ENCODE measurements at places on chromosomes 1 and 21.

GRCh38 chr1:220717800-220718640 is 27.9 kb downstream of the C1orf115 start:
- DNase-seq = no peak

GRCh38 chr1:164709541-164710278 is 150.7 kb downstream of the PBX1 start:
- no peak for DNase-seq

DNA sequence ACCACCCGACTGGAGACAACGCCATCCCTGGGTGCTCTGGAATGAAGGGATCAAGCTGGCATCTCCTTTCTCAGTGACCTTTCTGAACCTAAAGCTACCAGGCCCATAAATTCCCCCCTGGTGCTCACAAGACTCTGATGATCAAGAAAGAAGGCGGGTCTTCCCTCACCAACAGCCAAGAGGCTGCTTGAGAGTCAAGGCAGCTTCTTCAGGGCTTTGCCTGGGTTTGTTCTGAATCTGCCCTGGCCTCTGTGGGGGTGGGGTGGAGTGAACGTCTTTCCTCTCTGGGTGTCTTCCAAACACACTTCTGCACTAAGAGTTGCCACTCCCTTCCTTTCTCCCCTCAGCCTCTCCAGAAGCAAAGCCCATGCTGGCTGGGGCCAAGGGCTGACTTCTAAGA is 36.1 kb downstream of the CD247 start:
- DNase-seq = no peak

- no peak for DNase-seq
These were observed 57.2 kb downstream of the AGPAT3 start for GRCh38 chr21:43921979-43922945.

- DNase-seq = no peak
These were observed 68.1 kb upstream of the ARHGEF16 start for GRCh38 chr1:3386205-3387002.

- no peak for DNase-seq
These were observed 124.0 kb upstream of the CSF3R start for GRCh38 chr1:36606641-36607262.

GRCh38 chr21:16535102-16535422 is 805.3 kb downstream of the USP25 start:
- DNase-seq = no peak

DNA sequence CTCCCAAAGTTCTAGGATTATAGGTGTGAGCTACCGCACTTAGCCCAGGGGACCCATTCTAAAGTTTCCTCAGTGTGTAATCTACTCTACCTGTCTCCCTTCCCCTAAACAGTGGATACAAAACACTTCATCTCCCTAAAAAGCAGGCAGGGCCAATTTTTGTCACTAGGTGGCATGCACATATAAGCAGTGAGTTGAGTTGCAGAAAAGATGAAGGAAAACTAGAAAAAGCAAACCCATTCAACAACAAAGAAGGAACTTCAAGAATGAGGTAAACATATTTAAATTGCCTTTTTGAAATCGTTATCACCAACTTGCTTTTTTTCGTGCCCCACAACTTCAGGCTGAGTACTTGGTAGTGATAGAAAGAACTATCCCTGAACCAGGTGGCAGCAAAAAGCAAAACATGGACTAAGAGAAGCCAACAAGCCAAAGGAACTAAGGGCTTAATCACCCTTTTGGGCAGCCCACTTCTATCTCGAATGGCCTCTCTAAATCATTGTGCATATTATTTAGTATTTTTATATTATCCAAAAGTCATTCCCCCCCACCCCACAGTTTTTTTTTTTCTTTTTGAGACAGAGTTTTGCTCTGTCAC is 19.7 kb upstream of the ALDH9A1 start:
- no peak for DNase-seq

- no peak for DNase-seq
These were observed 566.9 kb upstream of the ZP4 start for GRCh38 chr1:238457610-238458009.

- DNase-seq = no peak
These were observed 7.0 kb downstream of the IL12RB2 start for GRCh38 chr1:67314696-67315095.

GRCh38 chr1:62884156-62884740 is 100.3 kb downstream of the ATG4C start:
- DNase-seq = no peak

- no peak for DNase-seq
These were observed 33.9 kb downstream of the APP start for GRCh38 chr21:26136671-26137070.

- no peak for DNase-seq
These were observed 7.0 kb downstream of the CAPZB start for GRCh38 chr1:19478322-19478721.

GRCh38 chr1:243944429-243945160 is 94.6 kb upstream of the AKT3 start:
- no peak for DNase-seq

DNA sequence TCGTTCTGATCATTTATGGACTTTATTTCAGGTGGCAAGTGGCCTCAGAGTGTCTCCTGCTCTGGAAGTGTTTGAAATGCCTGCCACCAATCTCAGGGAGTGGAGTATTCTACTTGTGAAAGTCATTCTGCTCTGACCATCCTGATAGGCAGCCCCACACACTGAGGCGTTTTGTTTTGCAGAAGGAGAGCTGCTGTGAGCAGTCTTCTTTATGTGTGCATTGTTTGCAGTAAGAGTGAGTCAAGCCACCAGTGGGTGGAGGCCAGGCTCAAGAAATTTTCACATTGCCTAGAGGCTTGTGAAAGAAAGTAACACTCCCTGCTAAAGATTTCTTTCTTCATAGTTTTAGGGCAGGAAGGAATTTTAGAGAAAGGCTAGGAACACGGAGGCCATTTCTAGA is 204.4 kb downstream of the SLC35F3 start:
- no peak for DNase-seq

DNA sequence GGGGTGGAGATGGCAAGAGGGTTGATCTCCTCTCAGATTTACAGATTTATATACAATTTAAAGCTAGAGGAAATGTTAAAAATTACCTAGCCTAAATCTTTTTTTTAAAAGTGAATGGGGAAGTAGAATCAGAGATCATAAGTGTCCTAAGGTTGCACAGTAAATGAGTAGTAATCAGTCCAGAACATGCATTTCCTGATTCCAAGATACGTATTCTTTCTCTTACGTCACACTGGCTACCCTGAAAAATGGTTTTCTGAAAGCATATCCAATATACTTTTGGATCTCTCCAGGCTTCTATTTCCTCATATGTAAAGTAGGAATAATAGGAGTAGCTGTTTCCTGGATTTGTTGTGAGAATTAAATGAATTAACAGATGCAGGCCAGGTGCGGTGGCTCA is 11.7 kb downstream of the GADD45A start:
- DNase-seq = no peak

GRCh38 chr1:48841461-48841860 is 64.8 kb upstream of the BEND5 start:
- no peak for DNase-seq

DNA sequence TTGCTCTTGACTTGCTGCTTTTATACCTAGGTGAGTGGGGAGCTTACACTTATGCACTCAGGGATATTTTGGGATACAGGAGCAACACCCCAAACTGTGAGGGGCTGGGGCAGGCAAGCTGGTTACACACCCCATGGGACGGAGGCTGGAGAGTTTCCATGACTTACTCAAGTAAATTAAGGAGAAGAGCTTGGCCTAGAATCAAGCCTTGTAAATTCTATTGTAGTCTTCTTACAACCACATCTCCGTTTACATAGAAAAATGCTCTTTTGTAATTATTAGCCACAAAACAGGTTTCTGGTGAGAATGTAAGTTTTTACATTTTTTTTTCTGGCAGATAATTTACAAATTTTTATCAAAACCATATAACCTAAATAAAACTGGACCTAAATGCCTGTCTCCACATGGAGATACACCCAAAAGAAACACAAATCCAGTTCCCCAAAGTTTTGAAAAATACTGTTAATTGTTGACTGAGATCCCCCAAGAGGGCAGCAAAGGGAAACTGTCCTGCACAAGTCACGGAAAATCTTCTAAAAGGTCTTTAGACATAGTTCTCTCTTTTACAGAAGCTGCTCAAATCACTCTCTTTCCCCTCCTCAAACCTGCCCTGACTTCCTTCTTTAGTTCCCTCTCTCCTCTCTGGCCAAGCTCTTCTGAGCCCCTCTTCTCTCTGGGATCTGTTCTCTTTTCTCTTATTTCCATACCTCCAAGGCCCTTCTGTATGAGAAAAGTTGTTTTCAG is 134.0 kb downstream of the HIVEP3 start:
- no peak for DNase-seq

DNA sequence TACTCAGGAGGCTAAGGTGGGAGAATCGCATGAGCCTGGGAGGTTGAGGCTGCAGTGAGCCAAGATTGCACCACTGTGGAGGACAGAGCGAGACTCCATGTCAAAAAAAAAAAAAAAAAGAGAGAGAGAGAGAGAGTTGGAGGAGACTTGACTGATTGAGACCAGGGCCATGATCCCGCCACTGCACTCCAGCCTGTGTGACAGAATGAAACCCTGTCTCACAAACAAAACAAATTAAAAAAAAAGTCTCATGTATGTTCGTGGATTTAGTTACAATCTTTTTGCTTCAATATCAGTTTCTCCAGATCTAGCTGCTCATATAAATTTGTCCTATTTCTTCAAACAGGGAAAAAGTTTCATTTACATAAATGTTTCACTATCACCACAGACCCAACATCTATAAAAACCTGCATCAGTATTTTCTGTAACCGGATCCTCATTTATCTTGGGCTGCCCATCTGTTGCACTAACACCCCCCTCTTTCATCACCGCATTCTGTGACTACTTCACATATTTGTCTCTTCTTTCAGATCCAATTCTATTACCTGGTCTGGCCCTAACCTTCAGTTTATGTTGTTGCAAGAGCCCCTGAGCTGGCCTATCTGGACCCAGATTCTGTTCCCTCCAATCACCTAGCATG is 127.0 kb downstream of the GREM2 start:
- DNase-seq = no peak

DNA sequence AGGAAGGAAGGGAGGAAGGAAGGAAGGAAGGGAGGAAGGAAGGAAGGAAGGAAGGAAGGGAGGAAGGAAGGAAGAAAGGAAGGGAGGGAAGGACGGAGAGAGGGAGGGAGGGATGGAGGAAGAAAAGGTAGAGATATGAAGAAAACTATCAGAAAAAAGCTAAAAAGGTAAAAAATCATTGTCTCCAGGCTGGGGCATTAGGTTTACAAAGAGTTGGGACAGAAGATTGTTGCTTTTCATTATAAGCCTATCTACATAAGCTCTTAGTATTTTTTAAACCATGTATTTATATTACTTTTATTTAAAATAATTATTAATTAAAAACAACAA is 7.2 kb upstream of the PINK1 start:
- DNase-seq = no peak

- no peak for DNase-seq
These were observed 137.3 kb downstream of the RERE start for GRCh38 chr1:8679929-8680663.

DNA sequence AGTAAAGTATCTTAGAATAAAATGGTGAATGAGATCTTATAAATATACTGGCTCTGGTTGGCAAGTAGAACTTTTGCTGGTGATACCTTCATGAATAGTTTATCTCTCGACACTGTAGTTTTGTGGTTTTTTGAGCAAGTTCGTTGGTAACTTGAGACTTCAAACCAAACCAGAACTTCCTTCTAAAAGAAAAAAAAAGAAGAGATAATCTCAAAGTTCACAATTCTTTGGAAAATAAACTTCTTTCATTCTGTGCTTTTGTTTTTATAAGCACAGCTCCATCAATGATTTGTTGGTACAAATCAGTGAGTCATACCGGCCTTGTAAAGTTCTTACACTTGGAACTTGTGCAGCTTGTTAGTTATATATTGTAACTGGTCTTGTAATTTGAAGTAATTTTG is 2.3 kb downstream of the HIPK1 start:
- no peak for DNase-seq

GRCh38 chr1:235069577-235070563 is 58.8 kb downstream of the TOMM20 start:
- DNase-seq = peak; percentile 83

DNA sequence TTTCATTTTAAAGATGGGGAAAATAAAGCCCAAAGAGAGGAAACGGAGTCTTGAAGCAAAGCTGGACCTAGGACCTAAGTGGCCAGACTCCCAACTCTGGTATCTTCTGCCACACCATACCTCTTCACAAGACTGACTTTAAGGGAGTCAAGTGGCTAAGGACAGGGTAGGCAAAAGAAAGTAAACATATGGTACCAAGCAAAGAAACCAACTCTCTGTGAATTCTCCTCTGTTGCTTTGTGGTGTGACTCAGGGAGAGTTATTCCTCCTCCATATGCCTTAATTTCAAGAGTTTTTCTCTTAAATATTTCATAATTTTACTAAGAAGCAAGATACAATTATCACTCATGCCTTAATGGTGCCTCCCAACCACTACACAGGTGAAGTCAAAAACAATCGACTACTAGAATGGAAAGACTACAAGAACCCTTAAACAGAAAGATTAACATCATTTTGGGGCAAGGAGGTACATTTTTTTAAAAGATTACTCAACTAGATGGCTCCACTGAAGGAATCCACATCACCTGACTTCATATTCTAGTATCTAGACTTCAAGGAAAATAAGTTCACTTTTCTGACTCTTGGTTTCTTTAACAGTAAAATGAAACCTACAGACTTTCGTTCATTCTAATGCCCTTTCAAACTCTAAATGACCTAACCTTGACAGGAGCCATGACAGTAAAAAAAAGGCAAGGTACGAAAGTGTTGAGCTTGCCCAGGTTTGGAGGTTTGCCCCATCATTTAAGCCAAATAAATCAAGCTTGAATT is 44.2 kb downstream of the LUZP1 start:
- DNase-seq = no peak

- no peak for DNase-seq
These were observed 1616.2 kb upstream of the B3GALT2 start for GRCh38 chr1:194802572-194802971.

GRCh38 chr1:53658489-53659230 is 80.3 kb downstream of the GLIS1 start:
- no peak for DNase-seq

DNA sequence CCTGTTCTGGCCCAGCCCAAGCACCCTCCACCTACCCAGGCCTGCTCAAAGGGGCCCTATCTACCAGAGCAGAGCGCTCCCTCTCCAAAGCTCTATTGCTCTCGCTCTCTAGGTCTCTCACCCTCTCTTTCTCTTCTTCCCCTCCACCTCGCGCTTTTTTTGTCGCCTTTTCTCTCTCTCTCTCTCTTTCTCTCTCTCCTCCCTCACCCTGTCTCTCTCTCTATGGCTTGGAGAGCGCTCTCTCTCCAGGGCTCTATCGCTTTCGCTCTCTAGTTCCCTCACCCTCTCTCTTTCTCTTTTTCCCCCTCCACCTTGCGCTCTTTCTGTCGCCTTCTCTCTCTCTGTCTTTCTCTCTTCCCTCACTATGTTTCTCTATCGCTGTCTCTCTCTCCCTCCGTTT is 3.4 kb upstream of the ZNF678 start:
- DNase-seq = no peak

DNA sequence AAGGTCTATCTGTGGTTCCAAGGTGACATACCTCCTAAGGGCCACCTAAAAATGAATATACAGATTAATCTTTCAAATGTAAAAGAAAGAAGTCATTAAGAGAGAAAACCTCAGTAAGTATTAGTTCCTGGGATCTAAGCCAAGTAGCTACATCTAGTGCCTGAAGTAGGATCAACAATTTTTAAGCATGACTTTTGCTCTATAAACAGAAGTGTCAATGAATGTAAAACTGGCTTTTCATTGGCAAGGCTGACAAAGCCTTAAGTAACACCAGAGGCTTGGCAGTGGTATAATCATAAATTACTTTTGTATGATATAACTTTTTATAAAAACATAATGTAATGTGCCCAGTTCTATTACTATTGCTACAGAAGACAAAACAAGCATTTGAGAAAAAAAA is 12.2 kb upstream of the ACADM start:
- no peak for DNase-seq

Data from NCI-H510A (cell line).